Suprapubic skin (tissue), 4 donors: ENCODE measurements at places on chromosomes 4 and X.

GRCh38 chr4:163164591-163164990, 2.1 kb downstream of the NAF1 start:
- H3K36me3 ChIP-seq = peaks cover 11% of the 10 kb centered on the region
- DNase-seq = no peak
- H3K27me3 ChIP-seq = no peaks in the 10 kb centered on the region
- no peak overlapping the region for H3K27ac ChIP-seq
- peak overlapping the region; percentile 76 for H3K4me3 ChIP-seq

GRCh38 chr4:38162240-38162784, 202.1 kb downstream of the PTTG2 start:
- no peaks in the 10 kb centered on the region for H3K27me3 ChIP-seq
- no peak overlapping the region for H3K4me3 ChIP-seq
- H3K27ac ChIP-seq = peak overlapping the region; percentile 89
- DNase-seq = no peak
- peaks cover 38% of the 10 kb centered on the region for H3K4me1 ChIP-seq

DNA sequence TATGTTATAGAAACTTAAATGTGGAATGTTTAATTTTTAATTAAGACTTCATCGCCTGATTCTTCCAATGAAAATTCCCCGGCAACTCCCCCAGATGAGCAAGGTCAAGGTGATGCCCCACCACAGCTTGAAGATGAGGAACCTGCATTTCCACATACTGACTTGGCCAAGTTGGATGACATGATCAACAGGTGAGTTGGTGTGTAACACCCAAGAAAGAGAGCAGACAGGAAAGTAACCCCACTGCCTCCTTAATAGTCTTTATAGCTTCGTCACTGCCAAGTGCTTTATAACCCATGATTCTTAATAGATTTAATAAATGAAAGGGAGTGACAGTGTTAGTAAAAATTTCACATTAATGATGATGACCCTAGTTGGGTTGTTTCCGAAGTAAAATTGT, 43.7 kb downstream of the USP9X start:
- no peak for DNase-seq
- H3K27ac ChIP-seq = no peak overlapping the region
- H3K4me3 ChIP-seq = no peak overlapping the region
- peaks cover 11% of the 10 kb centered on the region for H3K36me3 ChIP-seq
- H3K4me1 ChIP-seq = peaks cover 2% of the 10 kb centered on the region

- H3K36me3 ChIP-seq = no peaks in the 10 kb centered on the region
- peak; percentile 67 for DNase-seq
- H3K4me3 ChIP-seq = no peak overlapping the region
- H3K4me1 ChIP-seq = peaks cover 11% of the 10 kb centered on the region
Observed at GRCh38 chrX:1481636-1482529, 29.2 kb upstream of the ASMTL start.

DNA sequence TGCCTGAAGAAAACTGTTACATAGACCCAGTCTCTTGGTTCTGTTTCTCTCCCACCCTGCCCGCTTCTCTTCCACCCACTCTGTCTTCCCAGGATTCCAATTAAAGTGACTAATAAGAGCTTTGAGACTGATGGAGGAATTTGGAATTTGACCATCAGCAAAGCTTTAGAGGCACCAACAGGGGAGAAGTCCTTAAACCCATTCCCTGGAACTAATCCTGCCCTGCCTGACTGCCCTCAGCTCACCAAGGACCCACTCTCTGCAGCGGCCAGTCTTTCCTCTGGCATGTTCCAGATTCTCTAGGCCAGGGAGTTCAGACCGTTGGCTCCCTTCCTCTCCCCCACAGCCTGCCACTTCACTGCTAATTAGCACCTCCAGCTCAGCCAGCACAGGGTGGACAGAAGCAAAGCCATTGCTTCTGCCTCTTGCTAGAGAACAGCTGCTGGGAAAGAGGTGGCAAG, 23.9 kb downstream of the SCD5 start:
- H3K27ac ChIP-seq = no peak overlapping the region
- H3K27me3 ChIP-seq = no peaks in the 10 kb centered on the region
- H3K4me1 ChIP-seq = no peaks in the 10 kb centered on the region

DNA sequence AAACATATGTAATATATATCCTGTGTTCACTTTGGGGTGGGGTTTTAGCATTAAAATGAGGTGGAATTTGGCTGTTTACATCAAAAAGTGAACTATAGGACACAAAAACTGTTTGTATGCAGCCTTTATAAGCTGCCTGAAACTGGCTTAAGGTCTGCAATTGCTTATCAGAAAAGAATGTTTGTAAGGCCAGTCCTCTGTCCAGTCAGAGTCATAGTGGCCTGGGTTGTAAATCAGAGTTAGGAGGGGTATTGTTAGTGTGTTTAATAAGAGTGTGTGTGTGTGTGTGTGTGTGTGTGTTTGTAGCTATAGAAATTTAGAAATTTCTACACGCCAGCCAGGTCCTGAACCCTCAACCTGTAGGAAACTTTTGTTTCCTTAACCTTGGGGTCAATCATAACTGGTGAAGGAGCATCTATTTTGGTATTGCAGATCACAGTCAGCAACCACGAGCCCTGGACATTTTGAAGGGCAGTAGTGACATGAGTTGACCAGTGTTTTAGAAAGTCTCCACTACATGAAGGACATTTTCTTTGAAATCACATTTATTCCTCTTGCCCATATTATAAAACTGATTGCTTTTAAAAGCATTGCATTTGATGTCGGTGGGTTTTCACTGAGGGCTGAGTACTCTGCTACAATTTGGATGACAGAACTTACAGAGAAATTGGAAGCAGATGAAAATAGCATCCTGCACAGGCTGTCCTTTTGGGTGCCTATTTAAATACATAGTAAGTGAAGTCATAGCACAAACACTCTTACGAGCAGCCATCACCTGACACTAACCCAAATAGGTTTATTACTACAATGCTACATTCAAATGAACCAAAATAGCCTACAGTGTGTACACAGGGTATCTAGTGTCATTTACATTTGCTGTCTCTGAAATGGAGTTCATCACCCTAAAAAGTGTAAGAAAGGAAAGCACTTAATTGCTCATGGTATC, 11.2 kb upstream of the TMEM154 start:
- no peak for DNase-seq
- no peak overlapping the region for H3K27ac ChIP-seq
- no peak overlapping the region for H3K4me3 ChIP-seq
- no peaks in the 10 kb centered on the region for H3K36me3 ChIP-seq

- no peak for DNase-seq
- no peak overlapping the region for H3K4me3 ChIP-seq
- H3K4me1 ChIP-seq = no peaks in the 10 kb centered on the region
- H3K27ac ChIP-seq = no peak overlapping the region
- H3K27me3 ChIP-seq = no peaks in the 10 kb centered on the region
- no peaks in the 10 kb centered on the region for H3K36me3 ChIP-seq
Observed at GRCh38 chr4:154566639-154567204, 3.9 kb downstream of the FGB start.

- H3K27me3 ChIP-seq = no peaks in the 10 kb centered on the region
- DNase-seq = peak; percentile 86
- no peaks in the 10 kb centered on the region for H3K36me3 ChIP-seq
- peak overlapping the region; percentile 12 for H3K27ac ChIP-seq
Observed at GRCh38 chr4:38062088-38062775, 102.0 kb downstream of the PTTG2 start.

DNA sequence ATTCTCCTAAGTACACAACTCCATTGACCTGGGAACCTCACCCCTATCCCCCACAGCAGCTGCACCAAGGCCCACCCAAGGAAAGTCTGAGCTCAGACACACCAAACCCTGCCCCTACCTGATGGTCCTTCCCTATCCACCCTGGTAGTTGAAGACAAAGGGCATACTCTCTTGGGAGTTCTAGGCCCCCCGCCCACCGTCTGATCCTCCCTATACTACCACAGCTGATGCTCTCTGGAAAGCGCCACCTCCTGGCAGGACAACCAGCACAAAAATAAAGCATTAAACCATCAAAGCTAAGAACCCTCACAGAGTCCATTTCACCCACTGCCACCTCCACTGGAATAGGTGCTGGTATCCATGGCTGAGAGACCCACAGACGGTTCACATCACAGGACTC, 83.6 kb downstream of the ANAPC10 start:
- no peak overlapping the region for H3K27ac ChIP-seq
- no peak for DNase-seq
- no peak overlapping the region for H3K4me3 ChIP-seq
- H3K27me3 ChIP-seq = no peaks in the 10 kb centered on the region
- no peaks in the 10 kb centered on the region for H3K36me3 ChIP-seq
- peaks cover 3% of the 10 kb centered on the region for H3K4me1 ChIP-seq

DNA sequence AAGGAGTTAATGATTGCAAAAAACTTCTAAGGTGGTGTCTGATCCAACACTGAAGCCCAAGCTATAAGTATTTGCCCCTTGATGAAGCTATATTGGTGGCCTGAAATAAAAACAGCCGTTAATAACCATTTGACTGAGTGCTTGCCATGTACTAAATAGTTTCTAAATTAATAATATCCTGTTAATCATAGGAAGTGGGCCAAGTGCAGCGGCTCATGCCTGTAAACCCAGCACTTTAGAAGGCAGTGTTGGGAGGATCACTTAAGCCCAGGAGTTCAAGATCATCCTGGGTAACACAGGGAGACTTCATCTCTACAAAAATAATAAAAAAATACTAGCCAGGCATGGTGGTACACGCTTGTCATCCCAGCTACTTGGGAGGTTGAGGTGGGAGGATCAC, 8.3 kb downstream of the NDP start:
- no peak for DNase-seq
- no peaks in the 10 kb centered on the region for H3K4me1 ChIP-seq
- H3K27me3 ChIP-seq = no peaks in the 10 kb centered on the region
- H3K4me3 ChIP-seq = no peak overlapping the region
- no peaks in the 10 kb centered on the region for H3K36me3 ChIP-seq

- peaks cover 5% of the 10 kb centered on the region for H3K27me3 ChIP-seq
- no peak overlapping the region for H3K27ac ChIP-seq
Observed at GRCh38 chrX:323721-324628, 5.4 kb upstream of the GTPBP6 start.

DNA sequence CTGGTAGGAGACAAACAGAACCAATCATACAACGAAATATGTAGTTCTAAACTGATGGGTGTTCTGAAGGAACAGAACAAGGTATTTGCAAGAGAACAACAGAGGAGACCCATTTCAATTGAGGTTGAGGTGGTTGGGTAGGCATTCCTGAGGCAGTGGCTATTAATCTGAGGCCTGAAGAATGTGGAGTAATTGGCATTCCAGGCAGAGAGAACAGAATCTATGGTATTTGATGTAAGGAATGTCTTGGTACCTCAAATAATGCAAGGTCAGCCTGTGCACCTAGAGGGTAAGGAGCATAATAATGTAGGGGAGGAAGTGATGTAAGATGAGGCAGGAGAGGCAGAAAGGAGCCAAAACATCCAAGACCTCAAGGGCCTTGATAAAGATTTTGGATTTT, 109.5 kb upstream of the TEX13C start:
- H3K36me3 ChIP-seq = no peaks in the 10 kb centered on the region
- DNase-seq = no peak
- H3K27ac ChIP-seq = no peak overlapping the region
- H3K4me3 ChIP-seq = no peak overlapping the region
- H3K4me1 ChIP-seq = no peaks in the 10 kb centered on the region

DNA sequence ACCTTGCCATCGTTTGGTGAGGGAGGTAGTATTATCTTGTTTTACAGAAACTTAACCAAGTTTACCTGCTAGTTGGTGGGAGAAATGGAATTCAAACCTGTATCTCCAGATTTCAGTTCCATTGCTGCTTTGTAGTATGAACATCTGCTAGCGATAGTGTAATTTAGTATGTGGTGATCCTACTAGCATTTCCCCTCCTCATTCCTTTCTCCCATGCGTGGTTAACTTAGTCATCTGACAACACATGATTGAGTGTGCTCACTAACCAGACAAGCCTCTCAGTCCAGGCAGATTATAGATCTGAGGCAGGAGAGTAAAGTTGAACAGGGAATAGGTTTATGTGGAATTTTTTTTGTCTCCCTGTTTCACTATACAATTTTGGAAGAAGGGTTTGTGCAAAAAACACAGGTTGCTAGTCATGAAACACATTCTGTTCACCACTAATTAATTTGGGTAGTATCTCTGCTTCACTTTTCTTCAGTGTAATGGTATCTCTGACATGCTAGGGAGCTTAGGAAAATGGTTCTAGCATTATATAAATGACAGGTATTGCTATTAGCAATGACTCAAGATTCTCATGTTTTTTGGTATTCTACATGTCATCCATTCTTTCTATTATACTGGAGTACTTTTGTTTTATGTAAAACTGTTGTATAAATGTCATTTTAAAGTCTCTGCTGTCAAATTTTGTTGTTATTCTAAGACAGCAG, 21.7 kb downstream of the RBPJ start:
- H3K27me3 ChIP-seq = no peaks in the 10 kb centered on the region
- DNase-seq = no peak
- H3K36me3 ChIP-seq = no peaks in the 10 kb centered on the region
- no peak overlapping the region for H3K4me3 ChIP-seq
- no peak overlapping the region for H3K27ac ChIP-seq
- H3K4me1 ChIP-seq = peaks cover 41% of the 10 kb centered on the region

DNA sequence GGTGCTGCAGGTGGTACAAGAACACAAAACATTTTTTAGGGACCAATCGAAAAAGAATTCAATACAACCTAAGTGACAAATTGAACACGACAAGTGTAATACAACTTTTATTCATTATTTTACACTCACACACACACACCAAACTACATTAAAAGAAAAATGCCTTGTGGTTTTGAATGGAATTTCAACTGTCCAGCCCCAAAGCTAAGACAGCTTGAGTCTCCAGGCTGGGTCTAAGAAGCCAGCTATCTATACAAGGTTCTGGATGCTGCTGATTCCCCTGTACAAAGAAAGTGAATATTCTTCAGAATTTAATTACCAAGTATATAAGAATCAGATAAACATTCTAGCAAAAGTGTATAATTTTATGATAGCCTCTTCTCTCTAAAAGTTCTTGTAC, 118.2 kb downstream of the PPP3CA start:
- no peaks in the 10 kb centered on the region for H3K36me3 ChIP-seq
- no peak overlapping the region for H3K4me3 ChIP-seq
- no peaks in the 10 kb centered on the region for H3K27me3 ChIP-seq
- H3K27ac ChIP-seq = no peak overlapping the region

GRCh38 chr4:76276813-76277212, 25.3 kb downstream of the FAM47E start:
- no peak overlapping the region for H3K4me3 ChIP-seq
- no peaks in the 10 kb centered on the region for H3K27me3 ChIP-seq
- no peaks in the 10 kb centered on the region for H3K36me3 ChIP-seq
- no peaks in the 10 kb centered on the region for H3K4me1 ChIP-seq
- no peak for DNase-seq
- no peak overlapping the region for H3K27ac ChIP-seq

DNA sequence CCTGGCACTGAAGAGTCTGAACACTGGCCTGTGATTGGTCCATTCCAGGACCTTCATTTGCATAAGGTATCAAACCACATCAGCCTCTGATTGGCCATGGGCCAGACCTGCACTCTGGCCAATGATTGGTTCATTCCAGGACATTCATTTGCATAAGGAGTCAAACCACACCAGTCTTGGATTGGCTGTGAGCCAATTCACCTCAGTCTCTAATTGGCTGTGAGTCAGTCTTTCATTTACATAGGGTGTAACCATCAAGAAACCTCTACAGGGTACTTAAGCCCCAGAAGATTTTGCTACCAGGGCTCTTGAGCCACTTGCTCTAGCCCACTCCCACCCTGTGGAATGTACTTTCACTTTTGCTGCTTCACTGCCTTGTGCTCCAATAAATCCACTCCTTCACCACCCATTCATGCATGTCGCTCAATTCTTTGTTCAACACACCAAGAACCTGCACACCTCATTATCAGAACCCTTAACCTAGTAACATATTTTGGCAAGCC, 14.2 kb upstream of the HERC5 start:
- H3K4me3 ChIP-seq = no peak overlapping the region
- H3K27ac ChIP-seq = no peak overlapping the region
- H3K4me1 ChIP-seq = no peaks in the 10 kb centered on the region
